ENCODE measurements at places on chromosomes 1 and 21.

DNA sequence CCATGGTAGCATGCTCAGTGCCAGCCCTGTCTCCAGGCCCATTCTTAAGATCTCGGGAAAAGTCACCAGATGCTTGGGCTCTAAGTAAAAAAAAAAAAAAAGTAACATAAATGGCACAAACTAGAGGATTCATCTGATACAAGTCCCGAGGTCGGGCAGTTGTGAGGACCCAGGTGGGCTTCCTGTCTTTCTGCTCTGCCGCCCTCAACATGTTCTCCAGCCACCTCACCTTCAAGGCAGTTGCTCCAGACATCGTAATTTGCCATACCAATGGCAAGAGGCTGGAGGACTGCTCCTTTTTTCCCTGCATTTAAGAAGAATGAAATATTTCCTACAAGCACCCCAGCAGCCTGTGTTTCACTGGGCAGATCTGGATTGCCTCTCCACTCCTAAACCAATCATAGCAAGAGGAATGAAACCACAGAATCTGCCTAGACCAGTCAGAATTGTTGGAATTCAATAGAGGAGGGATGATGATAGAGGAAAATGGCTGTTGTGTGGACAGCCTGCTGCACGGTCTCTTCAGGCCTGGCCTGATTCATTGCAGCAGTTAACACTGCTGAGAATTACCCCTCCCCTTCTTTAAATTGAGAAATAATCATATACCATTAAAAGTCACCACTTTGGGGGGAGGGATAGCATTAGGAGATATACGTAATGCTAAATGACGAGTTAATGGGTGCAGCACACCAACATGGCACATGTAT lies 5.4 kb downstream of the HMGN2 start:
- H3K4me3 ChIP-seq: no peak overlapping the region
- H3K4me1 ChIP-seq: peaks cover 14% of the 10 kb centered on the region
- H3K27me3 ChIP-seq: no peaks in the 10 kb centered on the region
- H3K27ac ChIP-seq: peak overlapping the region; percentile 28
- H3K36me3 ChIP-seq: peaks cover 16% of the 10 kb centered on the region

- peaks cover 2% of the 10 kb centered on the region for H3K27me3 ChIP-seq
- no peaks in the 10 kb centered on the region for H3K4me1 ChIP-seq
- no peak overlapping the region for H3K4me3 ChIP-seq
- peaks cover 3% of the 10 kb centered on the region for H3K36me3 ChIP-seq
These were observed 12.7 kb upstream of the CRNN start for GRCh38 chr1:152426731-152427130.

DNA sequence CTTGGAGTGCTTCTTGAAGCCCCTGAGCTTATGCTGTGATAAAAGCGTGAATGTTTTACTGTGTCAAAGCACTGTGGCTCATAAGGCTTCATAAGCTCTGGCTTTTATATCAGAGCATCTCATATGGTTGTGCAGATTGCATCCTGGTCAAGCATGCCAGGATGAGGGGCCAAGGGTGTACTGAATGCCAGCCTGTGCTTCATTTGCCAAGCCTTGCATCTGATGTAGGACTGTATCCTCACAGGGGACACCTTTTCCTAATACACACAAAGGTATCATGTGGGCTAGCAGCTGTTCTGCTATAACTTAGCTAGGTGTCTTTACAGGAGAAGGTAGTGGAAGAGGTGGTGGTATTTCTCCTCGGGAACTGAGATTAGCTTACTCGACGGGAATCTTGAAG lies 134.7 kb downstream of the ST6GALNAC3 start:
- peaks cover 9% of the 10 kb centered on the region for H3K4me1 ChIP-seq
- no peak overlapping the region for H3K27ac ChIP-seq
- DNase-seq: no peak
- H3K36me3 ChIP-seq: no peaks in the 10 kb centered on the region

DNA sequence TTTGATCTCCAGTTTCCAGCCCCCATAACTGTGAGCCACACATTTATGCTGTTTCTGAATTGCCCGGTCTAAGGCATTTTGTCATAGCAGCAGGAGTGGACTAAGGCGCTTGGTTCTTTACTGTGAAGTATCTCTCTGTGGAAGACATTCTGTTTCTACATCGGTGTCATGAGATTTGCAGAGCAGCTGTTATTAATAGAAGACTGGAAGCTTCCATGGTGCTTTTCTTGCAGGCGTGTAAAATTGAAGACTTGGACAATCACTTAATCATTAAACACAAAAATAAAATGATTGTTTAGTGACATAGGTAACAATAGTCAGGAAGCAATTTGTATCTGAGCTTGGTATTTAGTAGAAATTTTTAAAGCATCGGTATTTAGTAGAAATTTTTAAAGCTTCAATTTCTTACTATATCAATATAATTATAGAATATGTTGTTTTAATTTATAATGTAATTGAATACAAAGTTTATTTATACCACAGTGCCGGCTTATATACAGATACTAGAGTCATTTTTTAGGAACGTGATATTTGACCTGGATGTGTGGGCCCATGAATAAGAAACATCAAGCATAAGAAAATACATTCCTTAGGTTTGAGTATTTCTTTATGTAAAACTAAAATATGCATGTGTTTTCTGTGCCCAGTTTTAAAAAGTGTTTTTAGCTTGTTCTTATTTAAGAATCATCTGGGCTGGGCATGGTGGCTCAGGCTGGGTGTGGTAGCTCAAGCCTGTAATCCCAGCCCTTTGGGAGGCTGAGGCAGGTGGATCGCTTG lies 60.6 kb upstream of the COL6A1 start:
- peaks cover 2% of the 10 kb centered on the region for H3K4me1 ChIP-seq
- H3K27me3 ChIP-seq: no peaks in the 10 kb centered on the region
- no peak overlapping the region for H3K27ac ChIP-seq
- H3K36me3 ChIP-seq: no peaks in the 10 kb centered on the region
- H3K4me3 ChIP-seq: no peak overlapping the region

GRCh38 chr1:8202182-8202905 lies 115.6 kb upstream of the SLC45A1 start:
- no peaks in the 10 kb centered on the region for H3K4me1 ChIP-seq
- no peak for DNase-seq
- H3K27me3 ChIP-seq: peaks cover 9% of the 10 kb centered on the region
- no peaks in the 10 kb centered on the region for H3K36me3 ChIP-seq
- H3K27ac ChIP-seq: no peak overlapping the region

- no peaks in the 10 kb centered on the region for H3K27me3 ChIP-seq
- DNase-seq: no peak
- H3K27ac ChIP-seq: no peak overlapping the region
- no peak overlapping the region for H3K4me3 ChIP-seq
- peaks cover 16% of the 10 kb centered on the region for H3K4me1 ChIP-seq
These were observed 13.2 kb downstream of the TARDBP start for GRCh38 chr1:11025618-11026017.

GRCh38 chr1:37631036-37631435 lies 3.7 kb downstream of the RSPO1 start:
- H3K36me3 ChIP-seq: no peaks in the 10 kb centered on the region
- no peak overlapping the region for H3K4me3 ChIP-seq
- peaks cover 8% of the 10 kb centered on the region for H3K4me1 ChIP-seq
- H3K27ac ChIP-seq: no peak overlapping the region
- peaks cover 45% of the 10 kb centered on the region for H3K27me3 ChIP-seq

DNA sequence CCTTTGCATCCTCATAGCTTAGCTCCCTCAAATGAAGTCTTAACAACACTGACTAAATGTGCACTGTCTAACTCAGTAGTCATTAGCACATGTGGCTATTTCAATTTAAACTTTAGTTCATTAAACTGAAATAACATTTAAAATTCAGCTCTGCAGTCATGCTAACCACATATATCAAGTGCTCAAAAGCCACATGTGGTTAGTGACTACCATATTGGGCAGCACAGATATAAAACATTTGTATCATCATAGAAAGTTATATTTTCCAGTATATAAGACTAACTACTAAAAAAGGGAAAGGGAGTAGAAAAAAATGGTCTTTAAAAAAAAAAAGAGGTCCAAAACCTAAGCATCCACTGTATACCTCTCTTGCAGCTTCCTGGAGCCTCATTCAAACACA lies 64.1 kb downstream of the SETD4 start:
- no peak overlapping the region for H3K4me3 ChIP-seq
- no peak for DNase-seq
- H3K36me3 ChIP-seq: no peaks in the 10 kb centered on the region
- H3K27me3 ChIP-seq: peaks cover 16% of the 10 kb centered on the region

DNA sequence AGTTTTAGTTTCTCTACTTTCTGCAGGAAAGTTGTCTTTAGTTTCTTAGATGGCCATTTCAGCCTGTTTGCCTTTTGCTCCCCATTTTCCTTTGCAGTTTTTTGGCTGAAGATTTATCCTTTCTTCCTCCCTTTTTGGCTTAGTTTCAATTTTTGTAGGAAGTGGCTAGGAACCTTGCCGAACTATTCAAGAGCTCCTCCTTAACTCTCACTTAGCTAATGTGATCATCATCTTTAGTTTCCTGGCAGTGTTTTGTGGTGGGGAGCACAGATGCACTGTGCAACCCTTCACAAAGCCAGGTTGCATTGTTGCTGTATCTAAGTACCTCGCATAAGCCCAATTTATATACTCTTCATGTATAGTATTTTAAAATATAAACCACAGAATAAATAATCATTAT lies 28.8 kb upstream of the CCDC181 start:
- no peak for DNase-seq
- no peak overlapping the region for H3K4me3 ChIP-seq
- H3K27ac ChIP-seq: no peak overlapping the region
- H3K4me1 ChIP-seq: no peaks in the 10 kb centered on the region

DNA sequence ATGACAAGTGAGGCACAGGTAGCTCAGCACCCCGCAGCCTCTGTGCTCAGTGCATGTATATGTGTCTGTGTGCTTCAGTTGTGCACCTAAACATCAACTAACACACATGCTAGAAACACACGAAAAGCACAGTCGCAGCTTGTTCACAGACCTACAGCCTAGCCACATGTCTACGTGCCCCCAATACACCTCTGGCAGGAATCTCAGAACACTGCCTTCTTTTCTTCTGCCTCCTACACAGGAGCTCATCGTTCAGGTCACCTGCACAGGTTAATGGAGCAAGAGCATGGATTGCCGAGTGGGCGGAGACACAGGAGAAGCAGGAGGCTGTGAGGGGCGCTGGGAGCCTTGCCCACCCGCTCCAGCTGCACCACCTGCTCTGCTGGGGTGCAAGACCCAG lies 31.7 kb downstream of the CTNNBIP1 start:
- no peaks in the 10 kb centered on the region for H3K27me3 ChIP-seq
- no peak for DNase-seq
- no peak overlapping the region for H3K27ac ChIP-seq
- peaks cover 7% of the 10 kb centered on the region for H3K36me3 ChIP-seq

GRCh38 chr1:229374485-229374884 lies 31.6 kb upstream of the CCSAP start:
- peaks cover 14% of the 10 kb centered on the region for H3K27me3 ChIP-seq
- no peak overlapping the region for H3K4me3 ChIP-seq
- H3K27ac ChIP-seq: no peak overlapping the region
- H3K36me3 ChIP-seq: no peaks in the 10 kb centered on the region
- peaks cover 6% of the 10 kb centered on the region for H3K4me1 ChIP-seq

DNA sequence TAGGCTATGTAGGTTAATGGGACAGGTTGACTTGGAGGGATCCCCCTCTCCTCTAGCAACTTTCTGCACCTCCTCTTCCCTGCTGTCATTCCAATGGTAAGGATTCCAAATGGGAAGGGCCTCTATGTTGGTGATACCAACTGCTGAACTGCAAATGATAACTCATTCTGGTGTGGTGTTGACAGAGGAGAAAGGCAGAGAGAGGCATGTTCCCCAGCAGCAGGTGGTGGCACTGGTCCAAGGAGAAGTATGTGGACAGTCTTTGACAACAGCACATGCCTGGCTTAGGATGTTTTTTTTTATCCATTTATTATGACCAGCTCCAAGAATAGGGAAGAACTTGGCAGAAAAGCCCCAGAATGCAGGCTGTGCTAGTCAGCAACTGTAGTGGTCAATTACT lies 19.6 kb upstream of the SPAG17 start:
- DNase-seq: no peak
- H3K4me3 ChIP-seq: no peak overlapping the region
- H3K27me3 ChIP-seq: peaks cover 7% of the 10 kb centered on the region
- no peaks in the 10 kb centered on the region for H3K36me3 ChIP-seq

- H3K4me1 ChIP-seq: no peaks in the 10 kb centered on the region
- DNase-seq: no peak
- H3K4me3 ChIP-seq: no peak overlapping the region
- peaks cover 3% of the 10 kb centered on the region for H3K36me3 ChIP-seq
- no peak overlapping the region for H3K27ac ChIP-seq
These were observed 155.8 kb downstream of the DPYD start for GRCh38 chr1:97764991-97765390.

DNA sequence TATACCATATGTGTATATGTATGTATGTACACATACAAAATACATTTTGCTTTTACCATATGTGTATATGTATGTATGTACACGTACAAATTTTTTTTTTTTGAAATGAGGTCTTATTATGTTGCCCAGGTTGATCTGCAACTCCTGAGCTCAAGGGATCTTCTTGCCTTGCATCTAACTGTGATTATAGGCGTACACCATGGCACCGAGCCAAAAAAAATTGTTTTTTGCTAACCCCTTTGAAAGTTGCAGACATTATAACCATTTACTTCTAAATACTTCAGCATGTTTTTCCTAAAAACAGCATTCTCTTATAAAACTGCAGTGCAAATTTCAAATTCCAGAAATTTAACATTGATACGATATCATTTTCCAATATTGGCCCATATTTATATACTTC lies 147.0 kb downstream of the POU2F1 start:
- no peak for DNase-seq
- H3K4me1 ChIP-seq: peaks cover 5% of the 10 kb centered on the region
- peaks cover 27% of the 10 kb centered on the region for H3K36me3 ChIP-seq
- no peak overlapping the region for H3K27ac ChIP-seq
- no peak overlapping the region for H3K4me3 ChIP-seq

GRCh38 chr1:101174722-101175121 lies 62.1 kb upstream of the S1PR1 start:
- H3K4me1 ChIP-seq: peaks cover 10% of the 10 kb centered on the region
- H3K36me3 ChIP-seq: no peaks in the 10 kb centered on the region
- H3K4me3 ChIP-seq: no peak overlapping the region
- DNase-seq: no peak
- no peaks in the 10 kb centered on the region for H3K27me3 ChIP-seq
- H3K27ac ChIP-seq: no peak overlapping the region

DNA sequence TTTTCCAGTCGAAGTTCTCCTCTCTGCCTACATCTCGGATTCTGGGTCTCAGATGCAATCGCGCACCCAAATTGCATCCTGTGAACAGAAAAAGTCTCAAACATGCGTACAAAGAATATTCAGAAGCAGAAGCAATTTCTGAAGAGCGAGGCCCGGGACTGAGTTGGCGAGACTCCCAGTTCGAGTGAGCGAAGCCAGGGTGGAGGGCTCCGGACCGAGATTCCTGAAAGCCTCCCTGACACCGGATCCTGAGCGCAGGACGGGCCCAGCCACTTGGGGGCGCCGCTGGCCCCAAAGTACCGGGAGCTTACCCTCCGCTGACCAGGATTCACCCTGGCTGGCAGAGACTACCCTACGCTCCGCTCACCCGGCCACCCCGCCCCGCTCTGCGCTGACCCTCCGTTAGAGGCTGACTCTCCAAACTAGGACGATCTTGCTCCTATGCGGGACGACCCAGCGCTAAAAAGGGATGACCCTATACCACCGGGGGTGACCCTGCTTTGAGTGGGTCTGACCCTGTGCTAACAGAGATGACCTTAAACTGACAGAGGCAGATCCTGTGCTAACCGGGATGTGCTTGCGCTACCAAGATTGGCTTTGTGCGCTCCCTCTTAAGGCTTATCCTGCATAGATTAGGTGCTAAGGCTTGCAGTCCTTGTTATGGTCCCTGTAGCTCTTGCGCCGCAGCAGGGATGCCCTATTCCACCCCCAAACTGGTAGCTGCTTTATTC lies 12.1 kb downstream of the FOXD2 start:
- no peak overlapping the region for H3K27ac ChIP-seq
- no peaks in the 10 kb centered on the region for H3K36me3 ChIP-seq
- no peak overlapping the region for H3K4me3 ChIP-seq
- H3K4me1 ChIP-seq: no peaks in the 10 kb centered on the region
- DNase-seq: no peak
- H3K27me3 ChIP-seq: peaks cover 22% of the 10 kb centered on the region
